ENCODE measurements at places on chromosomes 1 and 21. TPM values are rescaled to one million over a fixed set of nuclear protein-coding genes. Genes with fewer than 3 reads are reported as not detected.

Gene CYP4A22
- total RNA-seq: not detected

- peak; percentile 32 for DNase-seq
Observed at GRCh38 chr1:182968151-182968741, 15.3 kb upstream of the SHCBP1L start.

DNA sequence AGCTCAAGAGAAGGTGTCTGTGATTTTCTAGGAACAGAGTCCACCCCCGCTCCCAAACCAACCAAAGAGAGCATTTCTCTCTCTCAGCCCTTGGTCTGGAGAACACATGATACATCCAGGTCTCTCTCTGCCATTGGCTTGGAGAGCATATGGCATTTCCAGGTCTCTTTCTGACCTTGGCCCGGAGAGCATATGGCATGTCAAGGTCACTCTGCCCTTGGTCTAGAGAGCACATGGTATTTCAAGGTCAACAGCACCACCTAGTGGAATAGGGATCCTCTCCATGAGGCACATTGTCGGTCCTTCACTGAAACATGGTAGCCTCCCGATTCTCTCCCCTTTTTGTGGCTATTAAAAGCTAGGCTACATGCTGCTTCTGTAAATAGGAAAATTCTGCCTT is 437.7 kb upstream of the OLFM3 start:
- DNase-seq: peak; percentile 15

- DNase-seq: no peak
Observed at GRCh38 chr21:35236090-35236489, 187.0 kb upstream of the RUNX1 start.

DNA sequence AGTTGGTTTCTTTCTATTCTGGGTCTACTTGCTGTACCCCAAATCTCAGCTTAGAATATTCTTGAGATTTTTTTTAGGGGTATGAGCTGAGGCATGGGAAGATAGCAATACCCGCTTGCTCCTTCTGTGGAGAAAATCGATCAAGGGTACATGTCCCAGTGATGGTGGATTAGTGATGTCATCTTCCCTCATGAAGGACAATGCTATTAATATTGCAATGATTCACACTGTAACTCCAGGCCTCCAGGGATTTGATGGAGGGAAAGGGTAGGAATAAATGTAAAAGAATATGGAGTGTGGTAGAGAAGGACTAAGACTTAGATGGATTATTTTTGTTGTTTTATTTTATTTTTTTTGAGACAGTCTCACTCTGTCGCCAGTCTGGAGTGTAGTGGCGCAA is 47.4 kb downstream of the XCL1 start:
- no peak for DNase-seq

All from LHCN-M2 (cell line).